ENCODE measurements at places on chromosomes 16 and 17.

DNA sequence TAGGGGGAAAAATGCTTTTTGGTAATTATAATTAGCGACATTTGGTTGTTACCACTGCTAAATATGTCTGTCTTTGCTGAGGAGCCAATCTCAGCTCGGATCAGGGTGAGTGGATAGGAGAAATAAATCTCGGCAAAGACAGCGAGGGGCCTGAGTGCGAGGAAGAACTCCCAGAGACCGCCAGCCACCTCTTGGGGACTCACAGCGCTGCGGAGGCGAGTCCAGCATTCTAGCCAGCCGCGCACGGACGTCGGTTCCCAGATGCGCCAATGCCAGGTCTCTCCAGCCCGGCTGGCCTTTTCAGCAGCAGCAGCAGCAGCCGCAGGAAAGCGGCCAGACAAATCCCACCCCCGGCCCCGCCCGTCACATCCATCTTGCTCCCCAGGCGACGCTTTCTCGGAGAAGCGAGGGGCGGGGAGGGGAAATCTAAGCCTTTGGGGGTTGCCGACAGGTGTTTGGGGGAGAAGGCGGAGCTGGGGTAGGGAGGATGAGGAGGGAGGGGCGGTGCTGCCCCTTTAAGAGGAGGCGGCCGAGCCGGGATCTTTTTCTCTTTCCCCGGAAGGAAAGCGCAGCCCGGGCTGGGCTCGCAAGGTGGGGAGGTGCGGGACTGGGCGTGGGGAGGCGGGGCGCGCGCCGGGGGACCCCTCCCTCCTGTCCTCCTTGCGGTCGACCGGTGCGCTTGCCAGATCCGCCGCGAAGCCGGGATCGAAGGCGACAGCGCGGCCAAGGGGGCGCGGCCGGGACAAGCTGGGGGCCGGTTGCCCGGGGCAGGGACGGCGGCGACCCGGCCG lies at the start of gene ITGA3:
Gene ITGA3 (plus strand): TSS at position 685 of the 791 bp plus-strand sequence. CDS start 330 bp downstream, outside the sequence.
- peak; percentile 73 for DNase-seq

DNA sequence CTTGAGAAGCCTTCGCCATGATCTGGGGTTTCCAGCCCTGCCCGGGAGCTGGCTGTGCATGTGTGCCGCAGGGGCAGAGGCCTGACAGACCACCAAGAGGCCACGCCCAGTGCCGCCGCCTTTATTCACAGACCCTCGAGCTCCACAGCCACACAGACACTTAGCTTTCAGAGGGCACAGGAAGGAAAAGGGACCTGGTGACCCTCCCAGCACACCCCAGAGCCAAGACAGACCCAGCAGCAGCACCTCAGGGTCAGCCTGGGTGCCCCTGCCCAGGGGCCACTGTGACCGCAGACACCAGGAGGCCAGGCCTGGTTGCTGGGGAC lies 10.8 kb downstream of the MCRIP1 start:
- DNase-seq: no peak

- no peak for DNase-seq
Observed at GRCh38 chr16:67862623-67863583, 9.9 kb upstream of the EDC4 start.

DNA sequence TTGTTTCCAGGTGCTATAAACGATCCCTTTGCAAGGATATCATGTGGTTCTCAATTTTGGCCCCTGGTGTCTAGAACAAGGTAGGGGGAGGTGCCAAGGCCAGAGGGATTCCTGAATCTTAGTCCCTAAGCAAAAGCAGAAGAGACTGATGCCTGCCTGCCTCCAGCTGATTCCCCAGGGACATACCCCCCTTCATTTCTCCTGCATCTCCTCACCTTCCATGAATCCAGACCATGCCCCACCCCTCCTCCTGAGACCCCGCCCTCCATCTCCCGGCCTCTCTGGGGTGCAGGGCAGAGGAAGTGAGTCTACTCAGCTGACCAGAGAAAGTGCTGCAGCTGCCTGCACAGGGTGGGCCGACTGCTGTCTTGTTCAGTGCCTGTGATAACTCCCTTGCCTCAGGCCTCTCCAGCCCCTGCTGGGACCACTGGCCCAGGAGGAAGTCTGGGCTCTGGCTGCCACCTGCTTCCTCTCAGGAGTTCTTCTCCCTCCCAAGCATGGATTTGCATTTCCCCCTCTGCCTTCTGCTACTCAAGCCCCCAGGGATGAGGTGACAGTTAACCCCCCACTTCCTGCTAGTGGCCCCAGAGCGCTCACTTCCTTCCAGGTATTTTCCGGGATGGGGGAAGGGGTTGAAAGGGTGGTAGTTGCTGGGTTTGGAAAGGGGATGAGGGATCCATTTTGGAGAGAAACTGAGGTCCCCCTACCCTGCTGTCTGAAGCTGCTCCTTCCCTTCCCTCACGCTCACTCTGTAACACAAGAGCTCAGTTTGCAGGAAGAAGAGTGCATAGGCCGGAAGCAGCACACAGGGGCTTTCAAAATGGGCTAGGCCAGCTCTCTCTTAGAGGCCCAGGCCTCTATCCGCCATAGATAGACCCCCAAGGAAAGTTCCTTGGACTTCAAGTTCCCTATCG lies 10.5 kb upstream of the TSPOAP1 start:
- DNase-seq: no peak

DNA sequence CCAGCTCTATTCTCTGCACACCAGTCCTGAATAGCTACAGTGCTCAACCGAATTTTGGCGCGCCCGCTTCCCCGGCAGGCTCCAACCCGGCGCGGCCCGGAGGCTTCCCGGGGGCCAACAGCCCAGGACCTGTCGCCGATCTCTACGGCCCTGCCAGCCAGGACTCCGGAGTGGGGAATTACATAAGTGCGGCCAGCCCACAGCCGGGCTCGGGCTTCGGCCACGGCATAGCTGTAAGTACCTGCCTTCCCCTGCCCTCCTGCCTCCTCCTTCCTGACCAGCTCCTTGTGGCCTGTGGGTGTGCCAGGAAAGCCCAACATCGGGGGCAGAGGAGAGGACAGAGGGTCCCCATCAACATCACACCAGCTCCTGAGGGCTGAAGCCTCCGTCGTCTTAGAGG lies 70.2 kb downstream of the CCDC182 start:
- no peak for DNase-seq

GRCh38 chr17:7838090-7839075 lies 4.4 kb downstream of the KDM6B start:
- DNase-seq: peak; percentile 50

GRCh38 chr17:80331820-80332219 lies 71.2 kb downstream of the RNF213 start:
- no peak for DNase-seq

DNA sequence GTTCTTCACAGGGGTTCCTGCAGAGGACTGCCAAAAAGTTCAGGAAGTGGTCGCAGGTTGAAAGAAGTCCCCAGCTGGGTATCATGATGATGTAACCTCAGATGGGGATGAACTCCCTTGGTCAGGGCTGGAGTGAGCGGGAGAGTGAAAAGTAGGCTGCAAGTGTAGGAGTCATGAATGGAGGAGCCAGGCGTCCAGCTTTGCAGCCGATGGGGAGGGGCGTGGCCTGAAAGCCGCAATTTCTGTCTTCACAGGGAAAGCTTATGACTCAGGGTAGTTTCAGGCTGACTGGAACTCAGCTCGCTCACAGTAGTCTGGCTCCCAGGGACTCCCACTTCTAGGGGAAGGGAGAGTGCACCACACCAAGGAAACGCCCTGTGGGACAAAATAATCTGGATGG lies 70.0 kb upstream of the HS3ST3A1 start:
- no peak for DNase-seq

- no peak for DNase-seq
Observed at GRCh38 chr16:85112364-85112763, at the start of gene CIBAR2. Gene CIBAR2 (minus strand): TSS chr16:85112472. CDS start chr16:85112352, 120 bp downstream.

DNA sequence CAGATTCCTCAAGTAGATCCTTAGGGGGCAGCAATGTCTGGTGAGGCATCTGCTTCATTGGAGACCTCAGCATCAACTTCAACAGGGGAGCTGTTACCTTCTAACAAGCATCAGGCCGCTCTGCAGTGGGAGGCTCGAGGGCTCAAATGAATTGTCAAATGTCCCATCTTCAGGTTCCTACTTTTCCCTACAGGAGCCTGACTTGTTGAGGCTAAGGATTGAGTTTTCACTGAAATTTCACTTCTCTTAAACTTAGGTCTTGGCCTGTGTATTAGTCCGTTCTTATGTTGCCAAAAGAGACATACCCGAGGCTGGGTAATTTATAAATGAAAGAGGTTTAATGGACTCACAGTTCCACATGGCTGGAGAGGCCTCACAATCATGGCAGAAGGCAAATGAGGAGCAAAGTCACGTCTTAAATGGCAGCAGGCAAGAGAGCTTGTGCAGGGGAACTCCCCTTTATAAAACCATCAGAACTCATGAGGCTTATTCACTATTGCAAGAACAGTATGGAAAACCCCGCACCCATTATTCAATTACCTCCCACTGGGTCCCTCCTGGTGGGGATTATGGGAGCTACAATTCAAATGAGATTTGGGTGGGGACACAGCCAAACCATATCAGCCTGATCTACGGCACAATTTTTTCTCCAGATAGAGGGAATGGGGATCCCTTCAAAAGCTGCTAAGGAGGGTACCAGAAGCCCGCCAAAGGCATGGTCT lies 5.1 kb upstream of the CD300LD start:
- DNase-seq: no peak
